ENCODE measurements at places on chromosomes 2 and 18.

- no peak for DNase-seq
Measured at GRCh38 chr2:44722026-44722625, 219.4 kb upstream of the SIX3 start.

DNA sequence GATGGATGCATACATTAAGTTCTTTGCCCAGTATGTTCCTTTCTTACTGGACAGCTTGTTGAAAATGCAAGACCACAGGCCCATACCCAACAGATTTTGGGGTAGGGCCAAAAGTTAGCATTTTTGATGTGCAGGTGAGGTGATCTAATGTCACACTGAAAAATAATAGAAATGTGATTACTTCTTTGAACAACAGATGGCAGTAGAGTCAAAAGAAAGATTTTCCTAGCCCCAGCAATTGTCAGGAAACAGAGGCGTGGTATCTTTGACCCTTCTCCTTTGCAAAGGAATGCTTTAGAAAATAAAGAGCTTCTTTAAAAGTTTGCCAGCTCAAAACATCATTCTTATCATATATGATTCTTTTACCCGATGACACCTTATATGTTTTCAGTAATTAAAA is 343.6 kb upstream of the SYT4 start:
- peak; percentile 62 for DNase-seq

- DNase-seq = peak; percentile 65
Measured at GRCh38 chr2:23926290-23926749, 603 bp downstream of the ATAD2B start.

- peak; percentile 89 for DNase-seq
Measured at GRCh38 chr2:164620873-164621763, at the start of gene GRB14. TSS of gene GRB14 (minus strand) at chr2:164621482. CDS start at chr2:164621309, 173 bp downstream.

DNA sequence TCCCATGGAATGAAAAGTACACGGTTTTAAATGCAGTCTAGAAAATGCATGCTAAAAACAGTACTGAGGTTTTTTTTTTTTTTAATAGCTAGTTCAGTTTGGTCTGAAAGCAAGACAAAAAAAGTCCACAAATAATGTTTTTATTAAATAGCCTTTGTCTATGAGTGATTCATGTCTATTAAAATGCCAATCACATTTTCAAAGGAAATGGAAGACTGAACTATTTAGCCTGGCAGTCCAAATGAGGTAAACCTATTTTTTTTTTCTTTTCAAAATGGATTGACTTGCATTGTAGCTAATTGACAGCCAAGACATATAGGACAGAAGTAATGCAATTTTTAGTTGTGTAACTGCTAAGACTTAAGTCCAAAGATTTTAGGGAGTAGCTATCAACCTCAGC is 90.3 kb downstream of the LRP1B start:
- no peak for DNase-seq

GRCh38 chr2:25215948-25216679 is 47.7 kb upstream of the POMC start:
- peak; percentile 94 for DNase-seq

GRCh38 chr2:7205151-7205830 is 288.1 kb downstream of the RNF144A start:
- DNase-seq = no peak

DNA sequence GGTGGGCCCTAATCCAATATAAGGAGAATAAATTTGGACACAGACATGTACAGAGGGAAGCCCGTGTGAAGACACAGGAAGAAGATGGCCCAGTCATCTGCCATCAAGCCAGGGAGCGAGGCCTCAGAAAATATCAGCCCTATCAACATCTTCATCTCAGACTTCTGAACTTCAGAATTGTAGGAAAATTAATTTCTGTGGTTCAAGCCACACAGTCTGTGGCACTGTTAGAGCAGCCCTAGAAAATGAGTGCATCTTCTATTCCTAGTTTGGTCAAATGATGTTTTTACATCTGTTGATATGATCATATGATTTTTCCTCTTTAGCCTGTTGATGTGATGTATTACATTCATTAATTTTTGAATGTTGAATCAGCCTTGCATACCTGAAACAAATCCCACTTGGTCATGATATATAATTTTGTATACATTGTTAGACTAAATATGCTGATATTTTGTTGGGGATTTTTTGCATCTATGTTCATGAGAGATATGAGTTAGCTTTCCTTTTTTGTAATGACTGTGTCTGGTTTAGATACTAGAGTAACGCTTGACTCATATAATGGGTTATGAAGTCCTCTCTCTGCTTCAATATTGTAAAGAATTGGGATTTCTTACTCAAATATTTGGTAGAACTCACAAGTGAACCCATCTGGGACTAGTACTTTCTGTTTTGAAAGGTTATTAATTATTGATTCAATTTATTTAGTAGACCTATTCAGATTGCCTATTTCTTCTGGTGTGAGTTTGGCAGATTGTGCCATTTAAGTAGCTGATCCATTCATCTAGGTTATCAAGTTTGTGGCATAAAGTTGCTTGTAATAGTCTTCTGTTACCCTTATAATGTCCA is 451.4 kb downstream of the EIPR1 start:
- DNase-seq = no peak

DNA sequence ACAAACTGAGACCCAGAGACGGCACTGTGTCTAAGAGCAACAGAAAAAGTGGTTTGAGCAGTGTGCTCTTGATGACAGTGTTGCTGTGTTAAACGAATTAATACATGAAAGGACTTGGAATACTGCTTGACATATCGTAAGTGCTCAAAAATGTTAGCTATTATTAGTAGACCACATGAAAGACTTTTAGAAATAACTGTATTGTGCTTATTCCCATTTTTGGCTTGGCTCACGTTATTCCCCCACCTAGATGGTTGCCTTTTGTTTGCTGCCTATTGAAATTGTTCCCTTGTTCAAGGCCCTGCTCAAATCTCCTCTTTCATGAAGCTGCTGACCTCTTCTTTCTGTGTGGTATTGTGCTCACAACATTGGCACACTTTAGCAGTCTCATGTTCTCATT is 27.8 kb upstream of the C2orf74 start:
- DNase-seq = no peak

- DNase-seq = no peak
Measured at GRCh38 chr18:69032009-69032408, 234.1 kb downstream of the CCDC102B start.

GRCh38 chr2:130987519-130988425 is 105.5 kb downstream of the FAM168B start:
- no peak for DNase-seq

- no peak for DNase-seq
Measured at GRCh38 chr2:127080226-127080937, 26.6 kb downstream of the BIN1 start.

- DNase-seq = no peak
Measured at GRCh38 chr18:715626-716025, 3.2 kb upstream of the ENOSF1 start.

DNA sequence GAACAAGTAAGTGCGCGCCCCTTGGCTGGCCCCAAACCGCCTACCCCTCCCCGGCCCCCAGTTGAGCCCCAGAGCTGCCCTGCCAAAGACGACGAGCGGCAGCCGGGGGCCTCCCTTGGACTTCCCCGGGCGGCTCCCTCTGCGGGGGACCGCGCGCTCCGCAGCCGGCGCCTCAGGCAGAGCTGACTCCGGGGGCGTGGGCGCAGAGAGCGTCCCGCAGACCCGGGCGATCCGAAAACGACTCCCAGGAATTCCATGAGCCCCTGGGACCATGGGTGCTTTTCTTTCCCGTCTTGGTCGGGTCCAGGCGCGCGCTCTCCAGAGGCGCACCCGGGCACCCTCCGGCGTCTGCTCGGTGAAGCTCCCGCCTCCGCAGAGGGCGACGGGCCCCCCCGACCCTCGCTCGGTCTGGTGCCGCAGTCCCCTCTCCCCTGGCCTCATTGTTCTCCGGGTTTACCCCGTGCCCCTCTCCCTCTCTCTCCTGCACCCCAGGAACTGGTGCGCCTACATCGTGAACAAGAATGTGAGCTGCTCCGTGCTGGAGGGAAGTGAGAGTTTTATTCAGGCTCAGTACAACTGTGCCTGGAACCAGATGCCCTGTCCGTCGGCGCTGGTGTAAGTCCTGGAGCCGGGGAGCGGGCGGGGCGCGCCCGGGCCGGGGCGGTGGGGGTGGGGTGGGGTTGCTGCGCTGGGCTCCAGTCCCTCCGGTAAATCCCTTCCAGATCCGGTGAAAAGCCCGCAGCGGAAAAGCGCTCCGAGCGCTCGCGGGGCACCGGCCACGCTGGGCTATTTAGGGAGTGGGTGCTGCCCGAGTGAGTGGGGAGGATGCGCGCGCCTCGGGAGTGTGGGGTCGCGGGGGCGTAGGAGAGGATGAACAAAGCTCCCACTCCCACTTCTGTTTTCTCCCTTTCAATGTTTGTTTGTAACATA is 776 bp downstream of the EMILIN2 start:
- peak; percentile 69 for DNase-seq

DNA sequence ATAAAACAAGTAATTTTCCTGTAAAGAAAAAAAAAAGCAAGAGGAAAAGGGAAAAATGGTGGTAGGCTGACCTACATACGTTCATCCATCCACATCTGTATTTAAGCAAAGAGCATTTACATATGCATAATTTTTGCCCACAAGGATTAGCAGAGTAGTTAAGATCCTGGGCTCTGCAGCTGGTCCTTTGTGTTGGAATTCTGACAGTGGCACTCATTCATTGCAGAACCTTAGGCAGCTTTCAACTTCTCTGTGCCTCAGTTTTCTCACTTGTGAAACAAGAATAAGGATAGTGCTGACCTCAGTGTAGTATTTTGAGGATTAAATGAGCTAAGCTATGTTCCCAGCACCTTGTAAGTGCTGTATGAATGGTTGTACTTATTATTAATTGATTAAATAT is 211.3 kb downstream of the ARL4C start:
- no peak for DNase-seq

DNA sequence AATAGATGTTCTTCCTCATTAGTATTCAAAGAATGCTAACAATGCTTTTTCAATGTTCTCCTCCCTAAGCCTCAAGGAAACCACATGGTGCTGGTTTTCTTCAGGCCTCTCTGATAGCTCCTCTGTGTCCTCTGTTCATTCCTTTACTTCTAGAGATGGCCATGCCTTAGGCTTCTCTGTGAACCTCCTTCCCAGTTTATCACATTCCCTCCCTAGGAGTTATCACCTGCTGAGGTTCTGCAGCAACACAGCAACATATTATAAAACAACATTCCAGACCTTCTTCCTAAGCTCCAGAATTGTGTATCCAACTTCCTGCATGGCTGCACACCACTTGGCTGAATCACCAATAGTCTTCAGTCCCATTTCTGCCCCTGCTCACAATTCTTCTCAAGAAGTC is 325.5 kb downstream of the IRS1 start:
- DNase-seq = no peak

DNA sequence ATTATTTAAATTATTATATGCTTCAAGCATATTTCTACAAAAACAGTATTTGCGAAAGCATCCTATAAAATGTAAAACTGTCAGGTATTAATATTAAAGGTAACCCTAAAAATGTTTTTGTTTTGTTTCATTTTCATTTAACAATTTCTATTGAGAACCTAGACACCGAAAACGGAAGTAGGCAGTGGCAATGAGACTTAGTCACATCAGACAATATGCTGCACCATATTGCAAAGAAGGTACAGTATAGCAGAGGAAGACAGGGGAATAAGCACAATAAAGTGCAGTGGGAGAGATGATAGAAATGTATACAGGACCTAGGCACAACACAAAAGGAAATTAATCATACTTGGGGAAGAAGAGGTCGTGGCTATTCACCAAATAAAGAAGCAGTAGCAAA is 12.2 kb downstream of the SCN1A start:
- DNase-seq = no peak

DNA sequence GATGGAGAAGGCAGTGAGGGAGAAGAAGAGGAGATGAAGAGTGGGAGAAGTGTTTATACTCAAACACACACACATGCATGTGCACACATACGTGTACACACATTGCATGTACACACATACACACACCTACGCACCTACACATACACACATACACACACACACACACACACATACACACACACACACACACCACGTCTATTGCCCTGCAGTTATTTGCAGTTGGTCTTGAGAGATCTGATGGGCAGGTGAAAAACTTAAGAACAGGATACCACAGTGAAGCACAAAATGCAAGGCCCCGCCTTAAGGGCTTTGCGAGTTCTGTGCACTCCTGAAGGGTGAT is 190.2 kb downstream of the MYCN start:
- no peak for DNase-seq

- DNase-seq = no peak
Measured at GRCh38 chr2:61439241-61440002, 31.5 kb downstream of the USP34 start.

DNA sequence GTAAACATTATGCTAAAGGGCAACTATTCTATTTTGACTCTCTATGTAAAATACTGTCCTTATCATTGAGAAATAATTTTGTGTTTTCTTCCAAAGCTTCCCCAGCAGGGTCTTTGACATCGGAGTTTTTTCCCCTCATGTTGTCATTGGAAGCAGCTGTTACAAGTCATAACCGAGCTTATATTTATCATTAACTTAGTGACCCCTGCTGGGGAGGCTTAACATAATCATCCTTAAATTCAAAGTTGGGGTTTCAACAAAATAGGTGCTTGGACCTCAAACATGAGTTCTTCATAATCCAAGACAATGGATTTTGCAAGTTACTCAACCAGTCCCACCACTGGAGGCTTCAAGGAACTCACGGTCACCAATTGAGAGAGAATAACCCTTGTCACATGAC is 330.9 kb downstream of the DCC start:
- DNase-seq = peak; percentile 36

GRCh38 chr18:67932271-67932670 is 415.8 kb upstream of the DSEL start:
- DNase-seq = no peak

GRCh38 chr18:43772907-43773306 is 495.6 kb upstream of the SYT4 start:
- no peak for DNase-seq

GRCh38 chr2:206274434-206275311 is at the start of gene ZDBF2:
TSS of gene ZDBF2 (plus strand) at chr2:206274663. CDS start at chr2:206281850, 7,187 bp downstream.
- peak; percentile 76 for DNase-seq

- peak; percentile 42 for DNase-seq
Measured at GRCh38 chr2:84306361-84306760, 152.7 kb downstream of the SUCLG1 start.

DNA sequence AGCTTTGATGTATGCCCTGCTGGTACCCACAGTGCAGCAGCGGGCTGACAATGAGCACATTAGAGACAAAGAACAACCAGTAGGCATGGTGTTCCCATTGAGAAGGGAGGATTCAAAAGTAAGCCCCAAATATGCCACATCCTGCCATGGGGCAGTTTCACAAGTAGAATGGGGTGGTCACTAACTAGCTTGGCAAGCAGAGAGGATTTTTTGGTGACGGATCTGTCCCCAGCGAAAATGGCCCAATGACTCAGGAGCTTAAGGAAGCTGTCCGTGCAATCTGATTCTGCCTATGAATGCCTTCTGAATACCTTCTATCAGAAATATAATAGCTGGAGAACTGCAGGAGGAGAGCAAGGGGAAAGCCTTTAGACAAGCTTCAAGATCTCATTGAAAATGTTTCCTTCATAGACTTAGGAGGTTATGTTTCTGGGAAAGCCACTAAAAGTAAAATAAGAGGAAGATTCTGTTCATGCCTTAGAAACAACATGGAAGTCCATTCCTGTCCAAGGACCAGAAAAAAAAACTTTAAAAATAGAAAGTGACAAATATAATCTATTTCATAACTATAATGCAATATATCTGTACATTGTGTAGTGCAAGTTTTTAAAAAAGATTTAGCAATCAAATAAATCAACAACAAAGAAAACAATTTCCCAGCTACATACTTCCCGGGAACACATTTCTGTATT is 117.5 kb upstream of the SLC14A2 start:
- no peak for DNase-seq

- no peak for DNase-seq
Measured at GRCh38 chr18:8749492-8749891, 44.1 kb downstream of the MTCL1 start.

All from GM23338 (cell line).